ENCODE measurements at places on chromosomes 6 and 20. TPM values are rescaled to one million over a fixed set of nuclear protein-coding genes. Genes with fewer than 3 reads are reported as not detected.

Gene ANKRD66
- not detected for total RNA-seq

Gene SASH1
- 112 TPM for total RNA-seq

Gene DUSP15
- 0.34 TPM for total RNA-seq

- no peak for DNase-seq
Observed at GRCh38 chr20:52193133-52193532, 1.6 kb upstream of the ZFP64 start.

DNA sequence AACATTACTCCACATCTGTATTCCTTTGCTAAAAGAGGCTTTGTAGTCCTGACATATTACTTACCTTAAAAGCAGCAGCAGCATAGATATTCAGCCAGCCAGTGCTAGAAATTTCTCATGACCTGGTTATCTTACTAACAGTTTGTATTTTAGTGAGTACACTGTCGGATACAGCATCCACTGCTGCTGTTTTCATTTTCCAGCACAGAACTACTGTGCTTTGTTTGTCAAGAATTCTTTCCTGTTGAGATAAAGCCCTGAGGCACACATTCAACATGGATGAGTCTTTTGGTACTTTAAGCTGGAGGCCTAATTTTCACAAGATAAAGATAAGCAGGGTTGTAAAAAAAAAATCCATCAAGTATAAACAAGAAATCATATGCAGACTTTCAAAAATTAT is 311.2 kb upstream of the OPRM1 start:
- DNase-seq: no peak

- peak; percentile 25 for DNase-seq
Observed at GRCh38 chr6:158219228-158219627, 51.1 kb downstream of the GTF2H5 start.
